Right renal cortex interstitium (tissue), 3 donors: ENCODE measurements at places on chromosomes 5 and 9. TPM values are rescaled to one million over a fixed set of nuclear protein-coding genes. Genes with fewer than 3 reads are reported as not detected.

INSL6 gene
- 0.24 TPM for polyA plus RNA-seq

CCL27 gene
- polyA plus RNA-seq = 0.57 TPM

TEK gene
- polyA plus RNA-seq = 49.2 TPM

ITK gene
- polyA plus RNA-seq = 0.40 TPM

DNA sequence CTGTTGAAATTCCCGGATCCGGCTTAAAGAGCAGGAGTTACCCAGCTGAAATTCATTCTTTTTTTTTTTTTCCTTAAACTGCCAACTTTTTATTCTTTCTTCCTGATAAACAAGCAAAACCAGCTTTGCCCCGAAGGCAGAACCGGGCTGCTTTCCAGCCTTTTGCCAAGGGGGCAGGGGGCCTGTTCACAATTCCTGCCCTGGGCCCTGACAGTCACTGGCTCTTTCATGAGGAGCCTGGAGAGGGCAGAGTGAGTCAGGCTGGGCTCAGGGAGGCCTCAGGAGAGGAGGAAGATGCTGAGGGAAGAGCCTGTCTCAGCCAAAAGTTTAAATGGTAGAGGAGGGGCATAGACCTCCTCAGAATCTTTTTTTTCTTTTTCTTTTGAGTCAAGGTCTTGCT, 4.8 kb downstream of the GLIPR2 start:
- DNase-seq = no peak

DNA sequence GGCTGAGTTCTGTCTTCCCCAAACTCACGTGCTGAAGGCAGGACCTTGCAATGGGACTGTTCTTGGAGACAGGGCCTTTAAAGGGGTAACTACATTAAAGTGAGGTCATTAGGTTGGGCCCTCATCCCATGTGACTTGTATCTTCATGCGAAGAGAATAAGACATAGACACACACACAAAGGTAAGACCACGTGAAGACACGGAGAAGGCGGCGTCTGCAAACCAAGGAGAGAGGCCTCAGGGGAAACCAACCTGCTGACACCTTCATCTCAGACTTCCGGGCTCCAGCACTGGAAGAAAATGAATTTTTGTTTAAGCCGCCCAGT, 50.7 kb upstream of the KCNMB1 start:
- no peak for DNase-seq

GRCh38 chr5:38071831-38072694, 186.3 kb upstream of the EGFLAM start:
- no peak for DNase-seq

- DNase-seq = no peak
These were observed 85.5 kb downstream of the DTWD2 start for GRCh38 chr5:118902656-118903438.
